ENCODE measurements at places on chromosomes 1 and 21. TPM values are rescaled to one million over a fixed set of nuclear protein-coding genes. Genes with fewer than 3 reads are reported as not detected.

GRCh38 chr1:7454052-7454815 lies 316.9 kb upstream of the VAMP3 start:
- DNase-seq: peak; percentile 80

DNA sequence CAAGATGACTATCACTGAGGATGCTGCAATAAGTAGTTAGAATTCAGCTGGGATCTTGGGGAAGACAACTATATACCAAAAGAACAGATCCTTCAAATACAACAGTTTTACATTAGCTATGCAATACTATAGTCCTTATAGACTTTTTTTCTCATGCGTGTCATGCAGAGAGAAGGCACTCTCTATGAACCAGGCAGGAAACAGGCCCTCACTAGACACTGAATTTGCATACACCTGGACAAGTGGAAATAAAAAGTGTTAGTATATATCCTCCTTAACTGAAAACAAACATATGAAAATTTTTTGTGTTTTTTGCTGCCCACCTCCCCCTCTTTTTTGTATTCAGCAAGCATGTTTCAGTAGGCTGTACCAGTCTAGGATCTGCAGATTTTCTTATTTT lies 29.9 kb downstream of the TMCO1 start:
- DNase-seq: no peak

- DNase-seq: no peak
Measured at GRCh38 chr1:41535276-41535675, 50.8 kb upstream of the EDN2 start.

DNA sequence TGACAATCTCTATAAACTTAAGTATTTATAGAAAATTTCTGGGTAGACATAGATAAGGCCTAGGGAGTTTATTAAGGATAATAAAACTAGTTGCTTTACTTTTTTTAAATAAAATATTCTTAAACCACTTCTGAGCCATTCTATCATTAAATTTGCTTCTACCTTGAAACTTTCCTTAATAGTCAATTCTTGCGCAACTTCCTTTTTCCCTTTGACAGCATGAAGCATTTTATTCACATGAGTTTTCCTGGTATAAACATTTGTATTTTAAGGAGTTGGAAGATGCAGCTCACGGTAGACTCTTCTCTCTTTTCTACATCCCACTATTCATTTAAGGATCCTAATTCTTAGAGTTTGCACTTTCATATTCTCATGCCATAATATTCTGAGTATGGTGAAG lies 75.8 kb upstream of the DPH5 start:
- no peak for DNase-seq

GRCh38 chr1:200488375-200489165 lies 78.7 kb upstream of the ZNF281 start:
- peak; percentile 60 for DNase-seq

GRCh38 chr1:30773722-30774358 lies 16.3 kb upstream of the LAPTM5 start:
- DNase-seq: no peak

GRCh38 chr1:46520063-46520911 lies 30.7 kb downstream of the DMBX1 start:
- DNase-seq: peak; percentile 80

- no peak for DNase-seq
Measured at GRCh38 chr1:15992187-15992553, 11.9 kb upstream of the SRARP start.

DNA sequence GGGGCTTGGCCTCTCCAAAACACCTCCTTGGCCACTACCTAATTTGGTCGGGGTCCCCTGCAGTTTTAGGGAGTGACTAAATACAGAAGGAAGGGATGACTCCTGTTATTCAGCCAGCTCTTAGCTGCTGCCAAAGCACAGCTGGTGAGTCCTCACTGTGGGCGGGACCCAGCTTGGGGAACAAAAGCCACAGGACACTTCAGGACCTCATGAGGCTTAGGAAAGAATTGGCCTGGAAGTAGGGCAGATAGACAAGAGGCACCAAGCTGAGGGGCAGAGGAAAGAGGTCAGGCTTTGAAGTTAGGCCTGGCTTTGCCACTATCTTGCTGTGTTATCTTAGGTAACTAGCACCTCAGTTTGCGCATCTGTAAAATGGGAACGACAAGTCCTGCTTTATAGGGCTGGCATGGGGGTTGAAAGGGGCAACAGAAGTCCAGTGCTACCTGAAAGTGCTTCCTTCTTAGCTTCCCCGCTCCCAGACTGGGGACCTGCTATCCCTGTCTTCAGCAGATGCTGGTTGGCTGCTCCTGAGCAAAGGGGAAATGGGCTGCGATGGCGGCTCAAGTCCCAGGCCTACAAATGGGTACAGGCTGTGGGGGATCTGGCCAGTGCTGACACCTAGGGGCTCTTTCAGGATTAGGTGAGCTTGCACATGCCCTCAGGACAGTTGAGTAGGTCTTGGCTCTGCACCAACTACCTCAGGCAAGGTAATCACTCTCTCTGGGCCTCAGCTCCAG lies 15.7 kb downstream of the IFI6 start:
- DNase-seq: peak; percentile 80

- DNase-seq: no peak
Measured at GRCh38 chr1:37599940-37600339, 4.2 kb upstream of the GNL2 start.

GRCh38 chr1:43850591-43851233 lies 82.9 kb upstream of the ARTN start:
- no peak for DNase-seq

GRCh38 chr1:172089768-172090510 lies 248.6 kb downstream of the DNM3 start:
- DNase-seq: peak; percentile 38

DNA sequence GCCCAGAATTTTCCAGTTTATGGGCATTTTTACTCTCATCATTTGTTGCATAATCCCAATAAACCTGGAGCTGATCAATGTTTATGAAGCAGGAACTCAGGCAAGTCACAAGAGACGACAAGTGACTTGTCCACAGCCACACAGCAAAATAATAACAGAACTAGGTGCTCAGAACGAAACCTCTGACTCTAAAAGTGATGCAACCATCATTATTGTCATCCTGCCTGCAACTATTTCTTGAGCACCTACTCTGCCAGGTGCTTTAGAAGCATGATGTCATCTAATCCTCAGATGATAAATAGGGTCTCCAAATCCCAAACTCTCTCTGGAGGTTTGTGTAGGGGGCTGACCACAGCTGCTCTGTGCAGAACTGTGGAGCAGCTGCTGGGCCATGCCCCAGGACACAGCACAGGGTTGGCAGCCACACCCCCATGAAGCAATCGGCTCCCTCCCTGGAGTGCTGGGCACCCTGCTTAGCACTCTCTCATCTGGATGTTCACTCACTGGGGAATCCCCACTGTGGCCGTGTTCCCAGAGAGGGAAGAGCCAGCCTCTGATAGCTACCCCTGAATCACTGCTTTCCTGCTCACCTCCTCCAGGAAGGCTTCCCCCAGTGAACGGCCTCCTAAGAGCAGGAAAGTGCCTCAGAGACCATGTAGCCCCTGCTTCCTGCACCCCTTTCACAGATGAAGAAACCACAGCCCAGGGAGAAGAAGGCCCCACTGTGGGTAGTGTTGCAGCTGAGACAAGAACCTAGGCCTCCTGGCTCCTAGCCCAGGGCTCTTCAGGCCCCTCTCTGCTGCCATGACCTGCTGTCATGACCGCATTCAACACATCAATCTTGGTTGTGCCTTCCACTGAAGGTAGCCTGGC lies 2.1 kb downstream of the TTC22 start:
- no peak for DNase-seq

DNA sequence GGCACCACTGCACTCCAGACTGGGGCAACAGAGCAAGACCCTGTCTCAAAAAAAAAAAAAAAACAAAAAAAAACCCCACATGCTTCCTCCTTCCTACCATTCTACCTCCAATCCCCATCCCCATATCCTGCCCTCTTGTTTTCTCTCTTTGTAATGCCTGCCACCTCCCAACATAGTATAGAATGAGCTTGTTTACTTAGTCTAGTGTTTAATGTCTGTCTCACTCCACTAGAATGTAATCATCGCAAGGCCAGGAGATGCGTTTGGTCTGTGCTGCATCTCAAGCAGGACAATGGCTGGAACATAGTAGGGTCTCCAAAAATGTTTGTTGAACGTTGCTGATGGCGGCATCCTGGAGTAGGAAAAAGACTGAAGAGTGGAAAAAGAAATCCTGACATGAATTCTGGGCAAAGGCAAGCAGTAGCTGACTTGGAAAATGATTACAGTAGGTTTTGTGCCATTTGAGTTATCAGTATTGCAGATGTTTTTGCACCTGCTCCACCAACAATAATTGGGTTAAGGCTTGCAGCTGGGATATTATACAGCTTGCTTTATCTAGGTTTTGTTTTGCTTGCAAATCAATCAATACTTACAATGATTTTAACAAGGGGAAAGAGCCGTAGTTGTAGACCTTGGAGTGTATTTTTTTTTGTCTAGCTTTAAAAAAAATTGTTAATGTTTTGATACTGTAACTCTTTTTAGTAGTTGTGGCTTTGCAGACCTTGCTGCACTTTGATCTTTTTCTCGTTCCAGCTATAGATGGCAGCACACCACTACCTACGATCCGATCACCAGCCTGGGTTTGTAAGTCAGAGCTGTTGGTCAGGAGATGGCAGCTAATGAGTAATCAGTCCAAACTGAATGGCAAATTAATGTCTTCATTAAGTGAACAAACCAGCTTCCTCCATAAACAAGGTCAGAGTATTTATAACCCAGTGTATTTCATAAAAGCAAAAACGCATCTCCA lies 62.4 kb downstream of the BACH1 start:
- DNase-seq: no peak

GRCh38 chr1:99502400-99502799 lies 143.5 kb upstream of the PALMD start:
- no peak for DNase-seq

DNA sequence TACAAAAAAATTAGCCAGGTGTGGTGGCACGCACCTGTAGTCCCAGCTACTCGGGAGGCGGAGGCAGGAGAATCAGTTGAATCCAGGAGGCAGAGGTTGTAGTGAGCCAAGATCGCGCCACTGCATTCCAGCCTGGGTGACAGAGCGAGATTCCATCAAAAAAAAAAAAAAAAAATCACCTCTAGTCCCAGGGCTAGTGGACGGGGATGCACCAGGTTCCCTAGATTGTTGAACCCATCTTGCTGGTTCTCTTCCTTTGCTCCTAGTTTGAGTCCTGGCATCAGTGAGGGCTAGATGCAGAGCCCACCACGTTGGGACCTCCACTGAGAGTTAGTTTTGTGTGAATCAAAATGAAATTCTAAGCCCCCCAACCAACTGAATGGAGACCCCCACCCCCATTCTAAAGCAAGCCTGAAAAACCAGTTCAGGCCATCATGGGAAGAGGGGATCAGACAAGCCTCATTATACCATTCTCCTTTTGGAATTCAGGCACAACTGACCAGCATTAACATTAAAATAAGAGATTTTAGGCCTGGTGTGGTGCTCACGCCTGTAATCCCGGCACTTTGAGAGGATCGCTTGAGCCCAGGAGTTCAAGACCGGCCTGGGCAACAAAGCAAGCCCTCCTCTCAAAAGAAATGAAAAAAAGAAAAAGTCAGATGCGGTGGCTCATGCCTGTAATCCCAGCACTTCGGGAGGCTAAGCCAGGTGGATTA lies 17.9 kb upstream of the L1TD1 start:
- DNase-seq: no peak

GRCh38 chr21:28704746-28705145 lies 287.9 kb downstream of the LTN1 start:
- no peak for DNase-seq

GRCh38 chr1:195495720-195496635 lies 1112.3 kb downstream of the KCNT2 start:
- no peak for DNase-seq

DNA sequence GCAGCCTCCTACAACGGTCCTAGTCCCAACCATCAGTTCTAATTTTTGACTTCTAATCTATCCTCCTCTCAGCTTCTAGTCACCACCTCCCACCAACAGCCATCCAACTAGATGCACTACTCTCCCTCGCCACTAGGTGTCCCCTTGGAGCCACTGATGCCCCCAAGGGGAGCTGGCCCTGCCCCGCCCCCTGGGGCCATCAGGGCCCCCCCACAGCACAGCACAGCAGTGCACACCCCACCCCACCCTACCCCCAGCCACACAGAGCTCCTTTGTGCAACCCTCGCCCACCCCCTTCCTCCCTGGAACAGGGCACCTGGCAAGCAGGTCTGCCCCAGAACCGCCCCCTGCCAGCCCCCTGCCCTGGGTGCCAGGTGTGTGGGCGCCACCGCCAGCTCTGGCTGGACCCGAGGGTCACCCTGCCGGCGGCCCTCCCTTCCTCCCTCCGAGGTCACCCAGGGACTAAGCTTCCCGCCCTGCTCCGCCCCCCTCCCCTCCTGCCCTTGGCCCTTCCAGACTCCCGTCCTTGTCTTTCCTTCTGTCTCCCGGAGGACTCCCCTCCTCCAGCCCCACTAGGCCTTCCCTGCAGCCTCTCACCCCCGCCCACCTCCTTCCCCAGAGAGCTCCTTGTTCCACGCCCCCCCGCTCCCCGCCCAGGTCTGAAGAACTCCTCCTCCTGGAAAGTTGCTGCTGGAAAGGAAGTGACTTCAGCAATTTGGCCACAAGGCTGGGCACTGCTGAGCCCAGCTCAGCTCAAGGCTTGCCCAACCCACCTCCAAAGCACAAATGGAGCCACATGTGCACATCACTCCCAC lies 47.0 kb downstream of the AHDC1 start:
- DNase-seq: peak; percentile 99

DNA sequence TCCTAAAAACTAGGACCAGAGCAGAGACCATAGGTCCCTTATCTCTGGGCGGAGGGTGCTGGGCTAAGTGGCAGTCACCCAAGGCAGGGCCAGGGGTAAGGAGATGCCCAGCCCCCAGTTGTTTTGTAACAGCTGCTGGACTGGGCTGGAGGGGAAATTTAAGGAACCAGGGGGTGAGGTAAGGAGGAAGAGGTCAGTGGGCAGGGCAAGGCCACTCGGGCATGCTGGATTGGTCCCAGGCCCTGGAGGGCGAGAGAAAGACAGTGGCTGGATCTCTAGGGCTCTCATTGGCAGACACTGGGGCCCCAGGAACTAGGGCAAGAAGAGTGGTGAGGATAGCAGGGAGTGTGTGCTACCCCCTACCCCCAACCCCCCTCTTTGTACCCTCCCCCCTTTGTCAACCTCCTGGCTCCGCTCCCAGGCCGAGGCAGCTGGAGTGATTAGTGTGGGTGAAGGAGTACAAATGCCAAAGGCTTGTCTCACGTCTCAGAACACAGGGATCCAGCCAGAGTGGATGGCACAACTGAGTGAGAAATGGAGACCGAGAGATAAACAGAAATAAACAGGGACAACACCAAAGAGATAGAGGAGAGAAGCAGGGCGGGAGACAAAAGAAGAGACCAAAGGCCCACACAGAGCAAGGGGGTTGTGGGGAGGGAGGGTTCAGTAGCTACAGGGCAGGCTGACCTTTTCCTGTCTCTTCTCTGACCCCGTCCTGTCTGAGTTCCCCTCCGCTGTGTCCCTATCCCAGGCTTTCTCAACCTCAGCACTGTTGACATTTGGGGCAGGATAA lies 20.5 kb upstream of the THRAP3 start:
- peak; percentile 51 for DNase-seq

Gene IPP
- total RNA-seq: 6.8 TPM

Gene NR5A2
- 13.2 TPM for total RNA-seq

Gene SPRR3
- total RNA-seq: not detected

Gene TRIM17
- 5.6 TPM for total RNA-seq

Gene SLC45A3
- total RNA-seq: 19.2 TPM

Measured in H7 (cell line).